Activated CD4-positive, alpha-beta memory T cell treated with anti-CD3 and anti-CD28 coated beads, Interleukin-2, amount 10 ng/mL, durations not matched to agents 7 days and 5 days (primary cell): ENCODE measurements at places on chromosomes 12 and 14. TPM values are rescaled to one million over a fixed set of nuclear protein-coding genes. Genes with fewer than 3 reads are reported as not detected.

Gene TEX52
- 0.20 TPM for total RNA-seq

Gene METAP2
- 71.5 TPM for total RNA-seq

Gene ADGRD1
- total RNA-seq: not detected

Gene IFNG-AS1
- 0.35 TPM for total RNA-seq

GRCh38 chr14:105865266-105865903 is 339.0 kb downstream of the TMEM121 start:
- peaks cover 5% of the 10 kb centered on the region for H3K27me3 ChIP-seq
- peak; percentile 15 for DNase-seq
- peaks cover 26% of the 10 kb centered on the region for H3K4me1 ChIP-seq
- no peaks in the 10 kb centered on the region for H3K36me3 ChIP-seq
- H3K27ac ChIP-seq: no peak overlapping the region

GRCh38 chr12:34291001-34291400 is 268.7 kb downstream of the ALG10 start:
- peaks cover 8% of the 10 kb centered on the region for H3K36me3 ChIP-seq
- no peak for DNase-seq
- H3K4me3 ChIP-seq: no peak overlapping the region
- H3K4me1 ChIP-seq: no peaks in the 10 kb centered on the region
- H3K27me3 ChIP-seq: no peaks in the 10 kb centered on the region

- no peaks in the 10 kb centered on the region for H3K36me3 ChIP-seq
- no peak overlapping the region for H3K4me3 ChIP-seq
- H3K27me3 ChIP-seq: peaks cover 10% of the 10 kb centered on the region
- no peak for DNase-seq
Measured at GRCh38 chr12:1842905-1843640, 22.7 kb downstream of the LRTM2 start.

- H3K27ac ChIP-seq: no peak overlapping the region
- no peaks in the 10 kb centered on the region for H3K27me3 ChIP-seq
- H3K36me3 ChIP-seq: no peaks in the 10 kb centered on the region
- no peaks in the 10 kb centered on the region for H3K4me1 ChIP-seq
Measured at GRCh38 chr12:42792265-42792664, 202.7 kb upstream of the PRICKLE1 start.

- no peaks in the 10 kb centered on the region for H3K36me3 ChIP-seq
- no peak overlapping the region for H3K27ac ChIP-seq
- no peaks in the 10 kb centered on the region for H3K4me1 ChIP-seq
- peaks cover 3% of the 10 kb centered on the region for H3K27me3 ChIP-seq
Measured at GRCh38 chr14:34325493-34325892, 136.5 kb downstream of the SPTSSA start.

DNA sequence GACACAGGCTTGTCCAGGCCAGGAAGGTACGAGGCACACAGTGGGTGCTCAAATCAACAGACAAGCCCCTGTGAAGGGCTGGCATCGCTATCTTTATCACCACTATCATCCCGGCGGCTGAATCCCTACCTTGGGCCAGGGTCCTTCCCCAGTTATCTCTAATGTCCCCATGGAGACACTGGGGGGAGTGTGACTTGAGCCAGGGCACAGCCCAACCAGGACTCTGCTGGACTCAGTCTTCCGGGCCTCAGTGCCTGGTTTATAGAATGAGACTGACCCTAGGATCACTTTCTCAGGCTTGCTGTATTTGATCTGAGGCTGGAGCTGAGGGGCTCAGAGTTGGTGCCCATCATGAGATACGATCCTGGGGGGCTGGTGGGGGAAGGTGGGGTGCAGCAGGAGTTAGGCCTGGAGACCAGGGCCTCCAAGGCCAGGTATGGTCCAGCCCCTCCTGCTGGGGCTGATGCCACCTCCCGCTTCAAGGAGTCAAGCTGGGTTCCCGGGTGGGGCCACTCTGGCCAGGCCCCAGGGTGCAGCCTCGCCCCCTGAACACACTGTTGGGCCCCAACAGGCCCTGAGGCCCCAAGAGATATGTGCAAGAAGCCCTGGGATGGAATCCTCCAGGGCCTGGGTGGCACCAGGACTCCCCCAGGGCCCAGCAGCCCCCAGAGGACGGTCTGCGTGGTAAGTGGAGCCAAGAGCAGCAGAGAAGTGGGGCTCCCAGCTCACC is 11.8 kb downstream of the BEGAIN start:
- H3K4me3 ChIP-seq: no peak overlapping the region
- DNase-seq: no peak
- peaks cover 13% of the 10 kb centered on the region for H3K27me3 ChIP-seq
- peaks cover 3% of the 10 kb centered on the region for H3K4me1 ChIP-seq
- no peaks in the 10 kb centered on the region for H3K36me3 ChIP-seq
- H3K27ac ChIP-seq: no peak overlapping the region

- H3K27ac ChIP-seq: no peak overlapping the region
- peaks cover 13% of the 10 kb centered on the region for H3K27me3 ChIP-seq
- DNase-seq: no peak
- H3K4me1 ChIP-seq: no peaks in the 10 kb centered on the region
- no peaks in the 10 kb centered on the region for H3K36me3 ChIP-seq
- H3K4me3 ChIP-seq: no peak overlapping the region
Measured at GRCh38 chr12:79682593-79682992, 8.2 kb downstream of the PAWR start.

- H3K4me1 ChIP-seq: peaks cover 8% of the 10 kb centered on the region
- no peaks in the 10 kb centered on the region for H3K27me3 ChIP-seq
- H3K36me3 ChIP-seq: peaks cover 9% of the 10 kb centered on the region
- no peak overlapping the region for H3K4me3 ChIP-seq
- DNase-seq: peak; percentile 24
Measured at GRCh38 chr12:51171884-51172514, 936 bp downstream of the TFCP2 start.

GRCh38 chr12:52139579-52140062 is 52.2 kb downstream of the KRT80 start:
- no peak overlapping the region for H3K27ac ChIP-seq
- H3K36me3 ChIP-seq: no peaks in the 10 kb centered on the region
- no peaks in the 10 kb centered on the region for H3K4me1 ChIP-seq
- H3K27me3 ChIP-seq: peaks cover 11% of the 10 kb centered on the region
- DNase-seq: peak; percentile 49

- peaks cover 64% of the 10 kb centered on the region for H3K4me1 ChIP-seq
- peak; percentile 86 for DNase-seq
- H3K36me3 ChIP-seq: peaks cover 19% of the 10 kb centered on the region
- H3K4me3 ChIP-seq: peak overlapping the region; percentile 42
Measured at GRCh38 chr14:80959496-80959895, 4.1 kb downstream of the TSHR start.

DNA sequence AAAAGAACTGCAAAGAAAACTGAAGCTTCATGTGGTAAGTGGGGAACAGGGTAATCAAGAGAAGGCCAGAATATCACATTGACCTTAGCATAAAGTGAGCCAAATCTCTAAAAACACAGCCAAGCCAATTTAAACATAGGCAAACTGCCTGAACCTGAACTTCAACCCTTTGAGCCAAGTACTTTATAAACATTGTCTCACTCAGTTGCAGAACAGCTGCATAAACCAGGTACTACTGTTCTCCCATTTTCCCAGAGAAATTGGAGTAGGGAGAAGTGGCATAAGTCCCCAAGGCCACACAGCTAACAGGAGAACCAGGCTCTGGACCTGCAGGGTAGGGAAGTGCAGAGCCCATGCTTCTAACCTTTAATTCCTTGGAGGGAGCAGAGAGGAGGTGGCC is 30.4 kb upstream of the FKBP4 start:
- no peaks in the 10 kb centered on the region for H3K27me3 ChIP-seq
- no peaks in the 10 kb centered on the region for H3K36me3 ChIP-seq
- H3K27ac ChIP-seq: no peak overlapping the region
- DNase-seq: no peak

GRCh38 chr14:77830692-77831091 is 30.8 kb downstream of the ADCK1 start:
- H3K27me3 ChIP-seq: no peaks in the 10 kb centered on the region
- H3K4me1 ChIP-seq: no peaks in the 10 kb centered on the region
- no peak for DNase-seq
- H3K36me3 ChIP-seq: no peaks in the 10 kb centered on the region
- H3K27ac ChIP-seq: no peak overlapping the region
- H3K4me3 ChIP-seq: no peak overlapping the region

DNA sequence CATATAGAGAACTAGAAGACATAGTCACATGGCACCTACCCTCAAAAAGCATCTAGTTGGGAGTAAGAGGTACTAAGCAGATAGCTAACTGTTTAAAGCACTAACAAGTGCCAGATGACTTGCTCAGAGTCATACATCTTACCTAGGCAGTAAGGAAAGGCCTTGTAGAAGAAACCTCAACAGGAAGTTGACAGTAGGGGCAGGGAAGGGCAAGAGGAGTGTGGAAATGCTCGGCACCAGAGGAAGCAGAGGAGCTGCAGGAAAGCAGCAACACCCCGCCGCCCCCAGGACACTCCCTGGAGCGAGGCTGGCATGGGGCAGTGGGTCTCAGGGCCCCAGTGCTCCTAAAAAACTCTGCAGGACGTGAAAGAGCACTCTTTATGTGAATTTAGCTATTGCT is 92.9 kb downstream of the PPP2R5C start:
- no peak for DNase-seq
- peaks cover 74% of the 10 kb centered on the region for H3K4me1 ChIP-seq
- peak overlapping the region; percentile 22 for H3K27ac ChIP-seq

DNA sequence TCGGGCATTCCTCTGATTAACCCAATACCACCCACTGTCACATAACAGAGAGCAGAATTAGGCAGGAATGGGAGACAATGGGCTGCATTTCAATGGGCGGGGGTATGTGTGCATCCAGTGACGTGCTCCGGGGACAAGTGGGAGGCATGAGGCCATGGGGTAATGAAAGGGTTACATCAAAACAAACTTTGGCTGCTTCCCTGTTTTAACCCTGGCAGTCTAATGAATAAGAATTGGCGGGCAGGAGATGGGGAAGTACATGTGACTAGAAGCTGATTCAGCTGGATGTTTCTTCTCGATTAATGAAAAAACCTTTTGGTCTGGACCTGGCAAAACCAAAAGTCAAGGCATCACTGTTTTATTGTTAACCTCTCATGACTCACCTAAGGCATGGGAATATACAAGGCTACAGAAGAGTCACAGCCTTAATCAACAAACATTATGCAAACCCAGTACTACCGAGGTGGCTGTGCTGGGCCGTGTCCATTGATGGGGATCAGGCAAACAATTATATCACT is 44.2 kb downstream of the SOCS2 start:
- H3K36me3 ChIP-seq: no peaks in the 10 kb centered on the region
- peaks cover 19% of the 10 kb centered on the region for H3K27me3 ChIP-seq
- no peaks in the 10 kb centered on the region for H3K4me1 ChIP-seq
- DNase-seq: no peak
- H3K4me3 ChIP-seq: no peak overlapping the region

- peaks cover 68% of the 10 kb centered on the region for H3K4me1 ChIP-seq
- H3K27ac ChIP-seq: peak within 1 kb of the TSS; percentile 78
- no peaks in the 10 kb centered on the region for H3K27me3 ChIP-seq
Measured at GRCh38 chr12:6927379-6928021, at the start of gene ATN1. ATN1 (plus strand) TSS chr12:6927959; CDS start chr12:6934002, 6,043 bp downstream.

DNA sequence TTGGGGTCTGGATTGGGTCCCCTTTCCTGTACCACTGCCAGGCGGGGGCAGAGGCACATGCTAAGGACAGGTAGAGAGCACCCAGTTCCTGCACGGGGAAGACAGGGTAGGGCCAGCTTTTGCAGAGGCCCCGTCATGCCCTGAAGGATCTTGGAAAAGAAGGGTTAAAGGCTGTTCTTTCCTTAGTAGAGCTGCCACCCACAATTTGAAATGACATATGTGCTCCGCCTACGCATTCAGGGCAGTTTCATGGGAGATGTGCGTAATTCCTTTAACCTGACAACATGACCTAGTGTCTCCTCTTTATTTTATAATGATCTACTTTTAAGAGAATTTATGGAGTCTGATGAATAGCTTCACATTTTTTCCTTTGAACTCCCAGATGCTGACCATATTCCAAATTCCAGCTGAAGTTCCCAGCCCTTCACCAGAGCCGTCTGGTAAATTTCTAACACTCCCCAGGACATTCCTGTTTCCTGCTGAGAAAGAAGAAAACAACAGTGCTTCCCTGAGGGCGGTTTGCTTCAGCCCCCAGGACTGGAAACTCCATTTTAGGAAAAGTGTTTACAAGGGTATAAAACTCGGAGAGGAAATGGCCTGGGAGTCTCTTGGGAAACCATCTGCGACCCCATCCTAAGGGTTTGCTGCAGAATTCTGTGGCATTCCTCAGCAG is 58.9 kb upstream of the PLEKHG3 start:
- no peak for DNase-seq
- H3K27ac ChIP-seq: no peak overlapping the region
- H3K4me3 ChIP-seq: no peak overlapping the region
- H3K4me1 ChIP-seq: no peaks in the 10 kb centered on the region

GRCh38 chr12:70032076-70032475 is 207.0 kb downstream of the MYRFL start:
- DNase-seq: no peak
- no peaks in the 10 kb centered on the region for H3K36me3 ChIP-seq
- H3K4me1 ChIP-seq: no peaks in the 10 kb centered on the region
- peaks cover 14% of the 10 kb centered on the region for H3K27me3 ChIP-seq
